Ovary (tissue), 10 donors: ENCODE measurements at places on chromosomes 16 and 17. TPM values are rescaled to one million over a fixed set of nuclear protein-coding genes. Genes with fewer than 3 reads are reported as not detected.

- no peaks in the 10 kb centered on the region for H3K27me3 ChIP-seq
- no peaks in the 10 kb centered on the region for H3K36me3 ChIP-seq
- DNase-seq: no peak
- H3K4me3 ChIP-seq: no peak overlapping the region
Measured at GRCh38 chr16:69348222-69348621, 3.4 kb downstream of the TMED6 start.

- H3K27me3 ChIP-seq: no peaks in the 10 kb centered on the region
- H3K4me3 ChIP-seq: no peak overlapping the region
- no peak overlapping the region for H3K27ac ChIP-seq
- no peaks in the 10 kb centered on the region for H3K36me3 ChIP-seq
Measured at GRCh38 chr16:78310196-78310595, 210.7 kb downstream of the WWOX start.

- DNase-seq: no peak
- no peaks in the 10 kb centered on the region for H3K27me3 ChIP-seq
- no peaks in the 10 kb centered on the region for H3K36me3 ChIP-seq
Measured at GRCh38 chr17:3528403-3528851, 29.2 kb downstream of the TRPV3 start.

- no peak overlapping the region for H3K4me3 ChIP-seq
- DNase-seq: no peak
Measured at GRCh38 chr16:58444265-58444664, 52.0 kb downstream of the GINS3 start.

- no peak overlapping the region for H3K4me3 ChIP-seq
- H3K27ac ChIP-seq: no peak overlapping the region
- peak; percentile 9 for DNase-seq
- no peaks in the 10 kb centered on the region for H3K36me3 ChIP-seq
Measured at GRCh38 chr17:79020631-79021301, 3.2 kb upstream of the C1QTNF1 start.

DNA sequence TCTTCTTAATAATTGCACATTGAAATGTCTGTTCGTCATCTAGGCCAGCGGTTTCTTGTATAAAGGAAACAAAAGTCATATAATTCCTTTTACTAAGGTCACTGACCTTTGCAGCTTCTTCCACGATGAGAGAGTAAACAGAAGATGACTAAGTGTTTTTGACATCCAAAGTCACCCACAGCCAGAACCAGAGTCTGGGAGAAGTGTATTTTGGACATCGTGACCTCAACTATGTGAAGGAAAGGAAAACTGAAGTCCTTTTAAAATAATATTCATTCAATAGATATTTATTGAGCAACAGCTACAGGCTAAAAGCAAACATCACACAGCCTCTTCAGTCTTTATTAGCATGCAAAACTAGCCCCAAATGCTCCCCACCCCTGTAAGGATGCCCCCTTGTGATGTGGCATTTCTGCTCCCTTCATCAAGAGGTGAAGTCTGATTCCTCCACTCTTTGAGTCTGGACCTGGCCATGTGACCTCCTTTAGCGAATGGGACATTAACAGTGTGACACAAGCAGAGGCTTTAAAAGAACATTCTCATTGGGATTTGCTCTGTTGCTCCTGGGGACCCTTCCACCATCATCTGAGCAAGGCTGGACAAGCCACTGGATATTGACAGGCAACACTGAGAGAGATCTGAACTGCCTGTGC lies 8.1 kb upstream of the PMP22 start:
- no peaks in the 10 kb centered on the region for H3K27me3 ChIP-seq
- no peaks in the 10 kb centered on the region for H3K4me1 ChIP-seq
- no peak for DNase-seq
- H3K27ac ChIP-seq: no peak overlapping the region
- H3K4me3 ChIP-seq: no peak overlapping the region

DNA sequence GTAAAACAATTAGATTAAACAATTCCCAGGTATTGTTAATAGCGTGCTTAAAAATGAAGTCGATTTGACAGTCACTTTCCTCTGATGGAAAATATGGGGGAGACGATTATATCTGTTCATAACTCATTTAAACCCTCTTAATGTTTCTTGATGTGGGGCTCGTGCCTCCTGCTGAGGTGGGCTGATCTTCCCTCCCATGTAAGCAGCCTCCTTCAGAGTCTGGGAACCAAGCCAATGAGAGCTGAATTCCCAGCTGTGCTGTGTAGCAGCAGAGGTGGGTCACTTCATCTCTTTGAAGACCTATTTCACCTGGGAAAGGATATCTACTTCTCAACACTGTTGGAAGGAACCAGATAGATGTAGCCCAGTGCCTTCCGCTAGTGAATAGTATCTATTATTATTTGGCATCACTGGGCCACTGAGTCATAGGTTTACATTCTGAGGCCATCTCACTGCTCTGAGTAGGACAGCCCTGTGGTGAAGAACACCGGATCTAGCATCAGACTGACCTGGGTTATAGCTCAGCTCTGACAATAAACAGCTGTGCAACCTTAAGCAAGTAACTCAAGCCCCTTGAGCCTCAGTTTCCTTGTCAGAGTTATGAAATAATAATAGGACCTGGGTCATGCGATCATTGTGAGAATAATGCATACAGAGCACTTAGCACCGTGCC lies 85.3 kb upstream of the C16orf82 start:
- H3K27me3 ChIP-seq: no peaks in the 10 kb centered on the region
- H3K4me1 ChIP-seq: no peaks in the 10 kb centered on the region
- no peaks in the 10 kb centered on the region for H3K36me3 ChIP-seq
- no peak overlapping the region for H3K27ac ChIP-seq
- no peak for DNase-seq

DNA sequence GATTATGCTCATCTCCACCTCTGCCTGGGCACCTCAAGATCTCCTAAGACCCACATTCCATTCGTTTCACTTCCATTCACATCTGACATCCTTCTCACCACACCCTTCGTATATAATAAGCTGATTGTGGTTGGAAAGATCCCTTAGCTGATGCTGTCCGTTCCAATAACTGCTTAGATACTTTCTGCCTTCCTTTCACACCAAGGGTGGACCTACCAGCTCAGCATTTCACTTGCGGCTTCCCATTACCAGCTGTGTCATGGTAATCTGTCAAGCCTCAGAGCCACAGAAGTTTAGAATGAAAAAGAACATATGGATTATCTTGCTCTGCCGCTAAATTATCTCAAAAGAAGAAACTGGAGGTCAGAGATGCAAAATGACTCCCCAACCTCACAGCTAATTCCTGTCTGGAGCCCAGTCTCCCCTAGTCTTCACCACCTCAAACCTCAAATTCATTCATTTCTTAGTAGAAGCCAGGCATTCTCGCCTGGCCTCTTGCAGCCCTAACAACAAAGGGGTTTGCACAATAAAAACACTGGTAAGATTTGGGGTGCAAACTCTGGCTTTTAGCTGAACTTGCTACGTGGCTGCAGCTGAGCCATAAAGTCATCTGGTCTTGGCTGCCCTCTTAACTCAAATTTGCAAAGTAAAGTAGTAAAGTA lies 182.8 kb upstream of the HS3ST3A1 start:
- no peak for DNase-seq
- no peak overlapping the region for H3K27ac ChIP-seq
- H3K36me3 ChIP-seq: no peaks in the 10 kb centered on the region
- H3K27me3 ChIP-seq: no peaks in the 10 kb centered on the region
- H3K4me1 ChIP-seq: peaks cover 4% of the 10 kb centered on the region

DNA sequence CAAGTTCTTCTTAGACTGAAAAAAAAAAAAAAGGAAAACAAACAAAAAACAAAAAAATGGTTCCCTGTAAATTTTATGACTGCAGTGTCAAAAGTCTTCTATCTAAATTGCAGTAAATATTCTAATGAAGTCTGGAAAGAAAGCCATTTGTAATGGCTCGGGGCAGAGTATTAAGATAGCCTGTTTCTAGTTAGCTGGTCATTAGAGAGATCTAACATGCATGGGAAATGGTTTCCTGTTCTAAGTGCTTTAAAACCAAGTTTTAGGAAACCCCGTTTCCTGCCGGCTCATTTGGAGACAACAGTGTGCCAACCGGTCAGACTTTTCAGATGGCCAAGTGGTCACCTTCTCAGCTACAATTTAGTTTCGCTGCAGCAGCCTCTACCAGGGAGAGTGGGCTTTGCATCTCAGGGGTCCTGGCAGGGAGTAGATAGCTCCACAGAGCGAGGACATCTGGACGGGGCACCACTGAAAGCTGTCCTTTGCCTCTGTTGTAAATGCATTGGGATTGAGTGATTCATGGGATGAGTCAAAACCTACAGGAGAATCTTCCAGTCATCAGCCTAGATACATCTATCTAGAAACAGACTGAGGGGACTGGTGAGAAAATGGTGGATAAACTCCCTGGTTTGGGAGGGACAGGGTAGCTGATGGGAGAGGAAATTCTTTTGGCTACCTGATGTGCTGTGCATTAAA lies 473.2 kb upstream of the SALL1 start:
- DNase-seq: no peak
- H3K27ac ChIP-seq: no peak overlapping the region
- no peaks in the 10 kb centered on the region for H3K27me3 ChIP-seq
- no peaks in the 10 kb centered on the region for H3K36me3 ChIP-seq
- H3K4me3 ChIP-seq: no peak overlapping the region
- no peaks in the 10 kb centered on the region for H3K4me1 ChIP-seq

DNA sequence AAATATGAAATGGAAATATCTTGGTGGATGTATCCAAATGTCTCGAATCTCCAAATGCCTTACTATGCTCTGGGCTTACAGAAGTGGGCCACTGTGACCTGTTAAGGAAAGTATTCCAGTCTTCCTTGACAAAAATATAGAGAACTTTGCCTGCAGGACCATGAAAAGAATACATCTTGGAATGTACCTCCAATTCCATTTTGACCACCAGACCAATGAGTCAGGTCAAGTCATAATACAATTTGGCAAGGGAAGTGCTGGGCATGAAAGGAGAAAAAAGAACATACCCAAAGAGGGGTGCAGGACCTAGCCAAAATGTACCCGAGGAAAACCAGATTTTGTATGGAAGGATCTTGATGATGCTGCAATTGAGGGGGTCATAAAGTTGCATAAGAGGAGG lies 1153.7 kb upstream of the GOT2 start:
- H3K4me1 ChIP-seq: no peaks in the 10 kb centered on the region
- no peak overlapping the region for H3K27ac ChIP-seq
- no peak overlapping the region for H3K4me3 ChIP-seq
- DNase-seq: no peak
- no peaks in the 10 kb centered on the region for H3K27me3 ChIP-seq

DNA sequence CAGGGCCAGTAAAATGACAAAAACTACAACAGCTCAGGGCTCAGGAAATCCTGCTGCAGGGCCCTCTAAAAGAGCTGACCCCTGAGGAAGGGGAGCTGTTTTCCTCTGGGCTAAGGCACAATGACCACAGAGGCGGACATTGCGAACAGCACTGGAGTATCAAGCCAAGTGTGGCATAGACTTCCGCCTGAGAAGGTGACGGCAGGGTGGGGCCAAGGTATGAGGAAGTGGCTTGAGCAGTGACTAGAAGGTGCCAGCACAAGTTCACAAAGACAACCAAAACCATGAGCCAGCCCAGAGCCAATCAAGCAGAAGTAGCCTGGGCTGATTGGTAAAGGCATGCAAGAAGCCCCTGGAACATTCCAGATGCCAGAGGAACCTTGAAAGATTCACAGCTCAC lies 13.9 kb downstream of the ERN2 start:
- DNase-seq: no peak
- no peak overlapping the region for H3K4me3 ChIP-seq
- no peaks in the 10 kb centered on the region for H3K4me1 ChIP-seq
- H3K36me3 ChIP-seq: no peaks in the 10 kb centered on the region
- no peaks in the 10 kb centered on the region for H3K27me3 ChIP-seq
- H3K27ac ChIP-seq: no peak overlapping the region

DNA sequence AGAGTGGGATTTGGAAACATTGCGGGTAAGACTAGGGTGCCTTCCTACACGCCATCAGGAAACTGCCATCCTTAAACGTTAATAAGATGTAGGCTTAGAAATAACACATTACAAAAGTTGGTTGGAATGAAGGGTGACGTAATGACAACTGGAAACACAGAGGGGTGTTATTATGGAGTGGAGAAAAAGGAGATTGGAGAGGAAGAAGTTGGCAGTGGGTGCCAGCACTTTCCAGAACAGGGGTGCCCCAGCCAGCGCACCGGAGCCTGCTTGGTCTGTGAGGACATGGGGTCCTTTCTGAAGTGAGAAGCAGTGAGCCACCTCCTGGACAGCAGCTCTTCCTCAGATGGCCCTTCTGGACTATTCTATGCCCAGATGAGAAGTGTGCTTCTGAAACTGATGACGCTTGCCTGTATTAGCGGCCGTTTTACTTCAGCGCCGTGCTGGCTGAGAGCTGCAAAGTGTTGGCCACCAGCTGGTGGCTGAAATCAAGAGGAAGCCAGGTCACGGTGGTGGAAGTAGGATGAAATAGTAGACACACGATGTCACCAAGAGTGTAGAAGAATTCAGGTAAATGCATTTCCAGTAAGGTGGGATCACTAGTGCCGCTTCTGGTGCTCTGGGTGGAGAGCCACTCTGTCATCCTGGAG lies 244.8 kb downstream of the NTN1 start:
- H3K36me3 ChIP-seq: no peaks in the 10 kb centered on the region
- DNase-seq: no peak
- no peak overlapping the region for H3K4me3 ChIP-seq
- H3K4me1 ChIP-seq: no peaks in the 10 kb centered on the region
- H3K27me3 ChIP-seq: no peaks in the 10 kb centered on the region
- no peak overlapping the region for H3K27ac ChIP-seq

DNA sequence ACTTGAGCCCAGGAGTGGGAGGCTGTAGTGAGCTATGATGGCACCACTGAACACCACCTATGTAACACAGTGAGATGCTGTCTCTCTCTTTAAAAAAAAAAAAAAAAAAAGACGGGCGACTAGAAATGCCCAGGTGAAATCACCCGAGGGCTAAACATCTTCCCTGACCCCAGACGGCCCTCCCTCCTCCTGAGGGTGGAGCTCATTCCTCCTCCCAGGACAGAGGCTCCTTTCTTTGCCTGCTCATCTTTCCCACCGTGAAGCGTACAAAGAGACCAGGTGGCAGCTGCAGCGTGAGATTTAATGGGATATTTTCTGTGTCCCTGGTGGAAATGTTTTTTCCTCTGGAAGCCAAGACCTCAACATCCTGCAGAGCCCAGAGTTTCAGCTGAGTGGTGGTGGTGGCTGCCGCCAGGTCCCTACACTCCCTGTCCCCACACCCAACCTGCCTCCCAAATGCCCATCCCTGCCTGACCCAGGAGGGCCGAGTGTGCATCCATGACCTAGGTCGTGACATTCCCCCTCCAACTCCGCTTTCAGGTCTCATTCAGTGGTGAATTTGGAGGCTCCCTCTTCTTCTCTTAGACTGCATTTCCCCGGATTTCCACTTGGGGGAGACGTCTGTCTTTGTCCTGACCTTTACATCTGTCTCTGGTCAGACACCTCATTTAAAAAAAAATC lies 14.4 kb upstream of the GPRC5B start:
- no peaks in the 10 kb centered on the region for H3K36me3 ChIP-seq
- H3K27me3 ChIP-seq: no peaks in the 10 kb centered on the region
- H3K4me1 ChIP-seq: no peaks in the 10 kb centered on the region
- no peak overlapping the region for H3K4me3 ChIP-seq
- H3K27ac ChIP-seq: no peak overlapping the region
- DNase-seq: no peak

Gene ITGAX
- 2.3 TPM for total RNA-seq

Gene CDRT15
- total RNA-seq: not detected

Gene CMTM1
- total RNA-seq: 7.1 TPM

Gene TNFRSF17
- not detected for total RNA-seq

Gene RTN4RL1
- 1.4 TPM for total RNA-seq

Gene MT4
- not detected for total RNA-seq

Gene TLCD3B
- not detected for total RNA-seq

Gene MT3
- total RNA-seq: not detected

Gene KRT39
- total RNA-seq: not detected

Gene ABHD15
- total RNA-seq: 7.6 TPM

Gene KRTAP9-4
- total RNA-seq: not detected

Gene FA2H
- not detected for total RNA-seq
